ENCODE measurements at places on chromosomes 6 and 20.

DNA sequence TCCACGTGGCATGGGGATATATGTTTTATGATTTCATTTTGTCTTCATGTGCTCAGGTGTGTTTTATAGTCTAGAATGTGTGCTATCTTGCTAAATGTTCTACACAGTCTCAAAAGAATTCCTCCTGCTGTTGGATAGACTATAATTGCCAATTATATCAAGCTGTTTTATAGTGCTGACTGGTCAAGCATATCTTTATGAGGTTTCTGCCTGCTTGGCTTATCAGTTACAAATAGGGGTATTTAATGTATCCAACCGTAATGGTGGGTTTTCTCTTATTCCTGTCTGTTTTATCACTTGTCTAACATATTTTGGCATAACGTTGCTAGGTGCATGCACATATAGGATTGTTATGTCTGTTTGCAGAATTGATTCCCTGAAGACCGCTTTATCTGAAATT, 201.3 kb downstream of the EYS start:
- no peak for DNase-seq

GRCh38 chr6:156718647-156719394, 58.4 kb upstream of the ARID1B start:
- DNase-seq, result peak; percentile 58

DNA sequence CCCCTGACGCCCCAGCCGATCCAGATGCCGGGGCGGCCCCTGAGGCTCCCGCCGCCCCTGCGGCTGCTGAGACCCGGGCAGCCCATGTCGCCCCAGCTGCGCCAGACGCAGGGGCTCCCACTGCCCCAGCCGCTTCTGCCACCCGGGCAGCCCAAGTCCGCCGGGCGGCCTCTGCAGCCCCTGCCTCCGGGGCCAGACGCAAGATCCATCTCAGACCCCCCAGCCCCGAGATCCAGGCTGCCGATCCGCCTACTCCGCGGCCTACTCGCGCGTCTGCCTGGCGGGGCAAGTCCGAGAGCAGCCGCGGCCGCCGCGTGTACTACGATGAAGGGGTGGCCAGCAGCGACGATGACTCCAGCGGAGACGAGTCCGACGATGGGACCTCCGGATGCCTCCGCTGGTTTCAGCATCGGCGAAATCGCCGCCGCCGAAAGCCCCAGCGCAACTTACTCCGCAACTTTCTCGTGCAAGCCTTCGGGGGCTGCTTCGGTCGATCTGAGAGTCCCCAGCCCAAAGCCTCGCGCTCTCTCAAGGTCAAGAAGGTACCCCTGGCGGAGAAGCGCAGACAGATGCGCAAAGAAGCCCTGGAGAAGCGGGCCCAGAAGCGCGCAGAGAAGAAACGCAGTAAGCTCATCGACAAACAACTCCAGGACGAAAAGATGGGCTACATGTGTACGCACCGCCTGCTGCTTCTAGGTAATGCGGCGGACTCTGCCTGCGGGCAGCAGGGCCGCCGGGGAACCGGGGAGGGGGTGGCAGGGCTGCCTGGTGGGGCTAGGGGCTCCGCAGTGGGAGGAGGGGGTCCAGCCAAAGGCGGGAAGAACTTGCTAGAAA, 2.3 kb downstream of the GNAS start:
- DNase-seq, result peak; percentile 16

GRCh38 chr6:7846966-7847818, 63.4 kb downstream of the TXNDC5 start:
- peak; percentile 78 for DNase-seq

GRCh38 chr6:101826269-101826668, 432.8 kb downstream of the GRIK2 start:
- no peak for DNase-seq

GRCh38 chr20:42589976-42590639, 599.6 kb downstream of the PTPRT start:
- no peak for DNase-seq

DNA sequence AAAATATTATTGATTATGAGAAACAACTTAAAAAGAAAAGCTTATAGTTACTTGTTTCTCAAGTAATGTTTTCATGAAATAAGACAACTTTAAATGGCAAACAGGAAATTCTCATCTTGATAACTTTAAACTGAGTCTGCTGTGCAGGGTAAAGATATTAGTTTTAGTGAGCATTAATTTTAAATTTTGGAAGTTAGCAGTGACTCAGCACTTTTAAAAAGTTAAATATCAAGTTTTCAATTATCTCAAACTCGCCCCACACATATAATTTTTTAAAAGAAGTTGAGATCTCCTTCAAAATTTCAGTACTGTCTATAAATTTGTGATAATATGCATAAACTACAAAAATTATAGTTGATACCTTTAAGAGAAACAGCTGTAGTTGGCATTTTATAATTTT, 337.3 kb upstream of the NT5E start:
- DNase-seq, result no peak

DNA sequence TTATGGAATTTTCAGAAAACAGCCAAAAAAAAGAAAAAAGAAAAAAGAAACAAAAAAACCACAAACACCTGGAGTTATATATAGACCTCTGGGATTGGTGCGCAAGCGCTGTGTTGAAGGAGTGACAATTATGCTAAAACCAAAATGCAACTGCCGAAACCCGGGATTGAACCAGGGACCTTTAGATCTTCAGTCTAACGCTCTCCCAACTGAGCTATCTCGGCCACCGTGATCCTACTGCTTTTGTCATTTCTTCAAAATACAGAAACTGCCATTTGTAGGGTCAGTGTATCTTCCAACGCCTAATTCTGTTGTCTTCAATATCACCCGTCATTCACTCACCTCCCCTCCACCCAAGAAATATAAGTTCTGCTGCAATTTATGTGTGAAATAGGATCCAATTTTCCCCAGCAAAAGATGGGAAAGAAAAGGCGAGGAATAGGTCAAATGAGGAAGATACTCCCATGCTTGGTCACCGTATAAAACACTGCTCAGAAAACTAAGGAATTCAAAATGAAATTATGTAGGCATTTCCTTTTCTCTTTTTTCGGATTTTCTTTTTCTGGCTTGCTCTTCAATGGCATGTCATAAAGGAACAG, 116.0 kb downstream of the TRIM27 start:
- DNase-seq, result peak; percentile 88

GRCh38 chr6:1942834-1943233, 302.6 kb downstream of the GMDS start:
- no peak for DNase-seq

GRCh38 chr20:50385733-50386640, 124.2 kb upstream of the PTPN1 start:
- DNase-seq, result no peak

GRCh38 chr6:115271434-115271833, 789.3 kb downstream of the FRK start:
- no peak for DNase-seq

DNA sequence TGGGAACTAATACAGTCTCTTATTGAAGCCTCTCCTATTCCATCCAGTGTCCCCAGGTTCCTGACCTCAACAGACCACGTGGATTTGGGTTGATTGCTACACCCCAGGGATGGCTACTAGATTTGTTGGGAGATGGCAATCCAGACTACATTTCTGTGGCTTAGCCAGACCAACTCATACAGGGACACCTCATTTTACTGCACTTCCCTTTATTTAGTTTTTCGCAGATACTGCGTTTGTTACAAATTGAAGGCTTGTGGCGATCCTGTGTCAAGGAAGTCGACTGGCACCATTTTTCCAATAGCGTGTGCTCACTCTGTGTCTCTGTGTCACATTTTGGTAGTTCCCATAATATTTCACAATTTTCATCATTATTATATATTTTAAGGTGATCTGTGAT, 10.3 kb upstream of the MTRF1L start:
- no peak for DNase-seq

GRCh38 chr6:106882601-106883518, 91.7 kb downstream of the CD24 start:
- DNase-seq, result no peak

GRCh38 chr6:111939902-111940301, 66.7 kb upstream of the FYN start:
- no peak for DNase-seq

GRCh38 chr6:165628955-165629354, 34.1 kb downstream of the PDE10A start:
- no peak for DNase-seq

- no peak for DNase-seq
Observed at GRCh38 chr6:108707328-108707976, 140.8 kb upstream of the ARMC2 start.

GRCh38 chr20:21047981-21048380, 58.2 kb downstream of the LINC00237 start:
- no peak for DNase-seq

GRCh38 chr20:6576726-6577125, 190.8 kb upstream of the BMP2 start:
- DNase-seq, result peak; percentile 75

DNA sequence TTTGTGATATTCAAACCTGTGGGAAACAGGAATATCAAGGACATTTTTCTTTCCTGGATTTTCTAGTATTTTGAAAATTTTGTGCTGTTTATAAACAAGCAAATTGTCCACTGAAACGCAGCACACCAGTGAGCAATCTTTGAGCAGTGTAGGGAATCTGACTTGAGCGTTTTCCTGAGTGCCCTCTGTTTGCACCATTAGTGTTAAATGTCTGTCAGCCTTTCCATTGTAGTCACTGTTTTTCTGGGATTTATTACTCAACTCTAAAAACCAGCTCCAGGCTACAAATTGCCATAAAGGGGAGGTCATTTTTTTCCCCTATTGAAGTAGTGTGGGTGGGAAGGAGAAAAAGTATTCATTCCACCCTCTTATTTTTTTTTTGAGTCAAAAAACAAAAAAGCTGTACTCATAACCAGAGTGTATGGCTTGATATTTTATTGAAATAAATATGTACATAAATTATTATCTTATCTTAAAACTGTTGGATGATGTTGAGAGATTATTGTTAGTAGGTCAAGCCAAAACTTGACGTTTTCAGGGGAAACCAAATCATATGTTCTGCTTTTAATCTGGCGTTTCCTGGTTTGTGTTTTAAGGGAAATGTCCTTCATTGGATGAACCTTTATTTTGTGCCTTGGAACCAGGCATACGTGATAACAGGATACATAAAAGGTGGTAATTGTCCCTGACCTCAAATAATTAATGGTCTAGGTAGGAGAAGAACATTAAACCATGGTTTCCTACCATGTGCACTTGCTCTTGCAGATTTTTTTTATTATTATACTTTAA, 51.8 kb downstream of the TSHZ2 start:
- DNase-seq, result no peak

DNA sequence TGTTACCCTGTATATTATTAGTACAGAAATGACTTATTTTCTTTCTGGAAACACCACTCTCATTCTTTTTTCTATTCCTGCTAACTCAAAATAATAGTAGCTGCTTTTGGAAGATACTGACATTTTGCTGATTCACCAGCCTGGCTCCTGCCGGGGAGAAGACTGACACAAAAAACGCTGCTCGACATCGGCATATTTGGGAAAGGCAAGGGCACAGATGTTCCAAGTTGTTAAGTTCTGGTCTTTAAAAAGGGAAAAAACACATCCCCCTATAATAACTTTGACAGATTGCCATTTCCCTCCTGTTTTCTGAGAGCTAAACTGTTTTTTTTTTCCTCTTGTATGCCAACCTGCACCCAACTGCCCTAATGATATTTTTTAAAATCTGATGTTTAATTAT, 55.4 kb downstream of the CTNNBL1 start:
- no peak for DNase-seq

- no peak for DNase-seq
Observed at GRCh38 chr20:35155936-35156335, 8.8 kb upstream of the EDEM2 start.

GRCh38 chr6:21171801-21172200, 421.8 kb upstream of the SOX4 start:
- DNase-seq, result peak; percentile 56

GRCh38 chr6:96246563-96246962, 230.8 kb downstream of the FUT9 start:
- DNase-seq, result no peak

DNA sequence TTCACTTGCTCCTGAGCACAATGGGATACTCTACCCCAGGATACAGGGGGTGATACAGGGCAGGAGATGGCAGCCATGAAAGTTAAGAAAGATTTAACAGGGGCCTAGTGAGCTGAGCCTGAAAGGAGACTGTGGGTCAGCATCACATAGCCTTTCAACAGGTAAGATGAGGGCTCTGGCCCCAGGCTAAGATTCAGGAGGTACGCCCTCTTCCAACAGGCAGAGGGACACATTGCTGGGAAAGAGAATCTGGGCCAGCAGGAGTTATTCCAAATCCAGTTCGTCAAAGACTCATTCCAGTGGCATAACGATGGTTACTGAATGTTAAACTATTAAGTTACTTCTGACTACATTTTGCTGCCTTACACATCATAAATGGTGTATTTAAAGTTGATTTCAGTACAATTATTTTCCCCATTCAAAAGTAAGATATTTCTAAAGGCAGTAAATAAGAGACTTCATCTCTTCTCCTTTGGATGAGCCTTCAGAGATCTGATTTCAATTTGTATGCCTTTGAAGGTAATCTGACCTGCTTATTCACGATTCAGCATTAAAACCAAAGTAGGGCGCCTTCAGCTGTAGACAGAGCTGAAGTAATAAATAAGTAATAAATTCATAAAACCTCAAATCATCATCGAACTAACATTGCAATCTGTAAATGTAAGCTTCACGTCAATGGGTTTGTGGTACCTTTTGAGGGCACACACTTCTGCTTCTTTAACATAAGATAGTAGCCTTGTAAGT, 62.4 kb downstream of the HS3ST5 start:
- DNase-seq, result no peak

DNA sequence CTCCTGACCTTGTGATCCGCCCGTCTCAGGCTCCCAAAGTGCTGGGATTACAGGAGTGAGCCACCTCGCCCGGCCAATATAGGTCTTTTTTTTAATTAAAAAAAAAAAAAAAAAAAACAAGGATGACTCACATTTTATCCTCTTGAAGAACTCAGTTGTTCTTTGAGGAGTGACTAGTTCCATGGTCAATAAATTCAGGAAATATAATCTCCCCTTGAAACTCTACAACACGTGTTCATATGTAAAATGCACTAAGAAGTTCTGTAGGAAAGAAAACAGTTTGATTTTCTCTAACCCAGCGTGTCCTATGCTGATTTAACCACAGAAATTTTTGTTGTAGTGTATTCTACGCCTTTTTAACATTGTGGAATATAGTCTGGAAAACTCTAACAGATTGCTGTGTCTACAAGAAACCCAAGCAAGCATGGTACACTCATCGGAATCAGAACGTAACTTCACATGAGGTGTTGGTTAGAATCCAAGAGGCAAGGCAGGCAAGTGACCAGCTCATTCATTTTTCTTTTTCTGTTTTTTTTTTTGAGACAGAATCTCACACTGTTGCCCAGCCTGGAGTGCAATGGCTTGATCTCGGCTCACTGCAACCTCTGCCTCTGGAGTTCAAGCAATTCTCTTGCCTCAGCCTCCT, 79.0 kb upstream of the ZNF217 start:
- no peak for DNase-seq

DNA sequence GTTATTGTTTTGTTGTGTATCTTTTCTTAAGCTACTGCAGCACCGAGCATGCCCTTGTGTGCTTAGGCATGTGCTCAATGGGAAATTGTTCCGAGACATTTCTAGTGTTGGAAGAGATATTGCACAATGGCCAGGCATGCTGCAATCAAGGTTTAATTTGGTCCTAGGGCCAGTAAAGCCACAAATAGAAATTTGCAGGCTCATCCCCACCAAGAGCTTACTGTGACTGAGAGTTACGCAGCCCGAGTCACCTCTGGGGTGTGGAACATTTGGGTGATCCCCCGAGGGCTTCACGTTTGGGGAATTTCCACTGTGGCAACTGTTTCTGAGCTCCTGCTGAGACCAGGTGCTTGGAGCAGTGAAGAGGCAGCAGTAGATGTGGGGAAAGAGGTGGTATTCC, 65.8 kb downstream of the ADTRP start:
- DNase-seq, result peak; percentile 42

- DNase-seq, result no peak
Observed at GRCh38 chr20:62400021-62400420, 7.1 kb downstream of the CABLES2 start.
